ENCODE measurements at places on chromosomes 2 and 18. TPM values are rescaled to one million over a fixed set of nuclear protein-coding genes. Genes with fewer than 3 reads are reported as not detected.

The NOSTRIN gene
- under 0.01 TPM for total RNA-seq

The SRD5A2 gene
- not detected for total RNA-seq

The GREB1 gene
- total RNA-seq = 0.30 TPM

The HSPE1 gene
- 207 TPM for total RNA-seq

The DYNAP gene
- not detected for total RNA-seq

The PRKAG3 gene
- not detected for total RNA-seq

The KIDINS220 gene
- total RNA-seq = 44.8 TPM

The CHRNG gene
- not detected for total RNA-seq

The SIGLEC15 gene
- total RNA-seq = not detected

The TDRD15 gene
- total RNA-seq = under 0.01 TPM

The KCNJ3 gene
- not detected for total RNA-seq

Measured in epithelial cell of umbilical artery (primary cell).